Glutamatergic neuron (in vitro differentiated cells): ENCODE measurements at places on chromosomes 1 and 21. TPM values are rescaled to one million over a fixed set of nuclear protein-coding genes. Genes with fewer than 3 reads are reported as not detected.

The MROH9 gene
- not detected for total RNA-seq

DNA sequence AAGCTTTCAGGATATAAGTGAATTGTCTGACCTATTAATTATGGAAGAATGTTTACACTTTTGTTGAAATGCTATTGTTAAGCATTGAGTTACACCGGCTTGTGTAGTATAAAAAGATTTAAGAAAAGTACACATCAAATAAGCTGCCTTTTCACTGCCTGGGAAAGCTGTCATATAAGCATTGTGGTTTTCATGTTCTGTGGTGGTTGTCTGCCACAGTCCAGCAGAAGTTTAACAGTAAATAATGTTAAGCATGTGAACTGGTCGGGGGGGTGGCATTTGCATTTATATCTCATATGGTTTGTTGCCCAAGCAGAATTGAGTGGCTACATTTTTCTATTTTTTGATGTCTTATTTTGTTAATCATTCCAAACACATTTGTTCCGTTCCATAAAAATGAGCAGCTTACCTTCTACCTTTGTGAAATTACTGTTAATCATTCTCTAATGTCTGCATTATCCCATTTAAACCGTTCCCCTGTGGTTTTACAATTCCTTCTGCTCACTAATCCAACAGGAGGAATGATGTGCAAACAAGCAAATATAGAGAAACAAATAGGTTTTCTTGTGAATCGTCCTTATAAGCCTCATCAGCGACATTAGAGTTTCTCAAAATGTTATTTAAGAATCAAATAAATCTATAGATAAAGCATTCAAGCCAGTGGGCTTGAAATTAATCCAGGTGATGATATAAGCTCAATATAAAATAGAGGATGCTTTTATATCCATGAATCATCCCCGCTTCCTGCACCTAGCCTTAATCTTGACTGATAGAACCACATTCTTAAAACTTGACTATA lies 160.8 kb upstream of the SAMSN1 start:
- DNase-seq = no peak

The KCNJ9 gene
- 2.0 TPM for total RNA-seq

GRCh38 chr1:39926343-39926793 lies 24.7 kb upstream of the MYCL start:
- DNase-seq = no peak

GRCh38 chr21:41277846-41278245 lies 38.8 kb upstream of the FAM3B start:
- DNase-seq = no peak

GRCh38 chr1:44819608-44820327 lies 11.4 kb downstream of the BTBD19 start:
- peak; percentile 73 for DNase-seq

DNA sequence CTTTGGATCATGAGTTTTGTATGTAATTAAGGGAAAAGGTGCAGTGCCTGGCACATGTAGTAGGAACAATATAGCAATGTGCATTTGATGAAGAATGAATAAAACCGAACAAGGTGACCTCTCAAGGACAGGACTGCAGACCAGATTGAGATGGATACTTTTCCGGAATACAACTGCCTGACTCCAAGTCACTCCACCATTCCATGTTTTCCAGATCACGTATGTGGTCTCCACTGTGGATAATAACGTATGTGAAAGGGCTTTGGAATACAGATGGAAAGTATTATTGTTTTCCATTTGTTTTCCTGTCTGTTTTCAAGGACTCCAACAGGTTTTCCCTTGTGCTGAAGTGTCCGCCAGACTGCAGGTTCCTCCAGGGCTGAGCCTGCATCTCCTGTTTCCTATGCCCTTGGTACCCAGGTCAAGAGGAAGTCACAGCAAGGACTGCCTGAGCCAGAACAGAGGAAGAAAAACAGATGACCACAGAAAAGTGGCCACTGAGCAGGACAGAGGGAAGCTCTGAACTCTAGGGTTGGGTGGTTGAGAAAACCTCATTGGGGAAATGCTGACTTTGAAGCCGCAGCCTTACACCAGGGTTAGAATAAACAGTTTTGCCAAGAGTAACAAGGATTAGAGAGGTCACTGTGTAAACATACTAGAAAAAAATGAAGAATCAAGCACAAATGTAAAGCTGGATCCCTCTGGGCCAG lies 4.0 kb downstream of the CFAP45 start:
- no peak for DNase-seq

- no peak for DNase-seq
Observed at GRCh38 chr1:199020904-199021303, 382.1 kb downstream of the PTPRC start.

DNA sequence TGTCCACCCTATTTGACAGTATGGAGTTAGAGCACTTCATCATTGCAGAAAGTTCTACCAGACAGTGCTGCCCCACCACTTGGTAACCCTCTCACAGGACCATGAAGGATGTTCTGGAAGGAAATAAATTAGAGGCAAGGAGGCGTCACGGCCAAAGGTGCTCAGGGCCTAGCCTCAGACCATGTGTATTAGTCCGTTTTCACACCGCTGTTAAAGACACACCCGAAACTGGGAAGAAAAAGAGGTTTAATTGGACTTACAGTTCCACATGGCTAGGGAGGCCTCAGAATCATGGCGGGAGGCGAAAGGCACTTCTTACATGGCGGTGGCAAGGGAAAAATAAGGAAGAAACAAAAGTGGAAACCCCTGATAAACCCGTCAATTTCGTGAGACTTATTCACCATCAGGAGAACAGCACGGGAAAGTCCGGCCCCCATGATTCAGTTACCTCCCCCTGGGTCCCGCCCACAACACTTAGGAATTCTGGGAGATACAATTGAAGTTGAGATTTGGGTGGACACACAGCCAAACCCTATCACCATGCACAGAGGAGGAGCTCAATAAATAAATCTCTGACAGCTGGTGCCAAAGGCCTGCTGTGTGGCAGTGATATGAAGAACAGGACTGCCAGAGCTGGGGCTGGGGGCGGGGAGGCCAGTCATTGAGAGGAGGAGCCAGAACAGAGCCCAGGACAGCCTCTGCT lies 75.8 kb downstream of the FHAD1 start:
- DNase-seq = no peak

- DNase-seq = no peak
Observed at GRCh38 chr1:182570611-182570970, 18.5 kb downstream of the RNASEL start.

DNA sequence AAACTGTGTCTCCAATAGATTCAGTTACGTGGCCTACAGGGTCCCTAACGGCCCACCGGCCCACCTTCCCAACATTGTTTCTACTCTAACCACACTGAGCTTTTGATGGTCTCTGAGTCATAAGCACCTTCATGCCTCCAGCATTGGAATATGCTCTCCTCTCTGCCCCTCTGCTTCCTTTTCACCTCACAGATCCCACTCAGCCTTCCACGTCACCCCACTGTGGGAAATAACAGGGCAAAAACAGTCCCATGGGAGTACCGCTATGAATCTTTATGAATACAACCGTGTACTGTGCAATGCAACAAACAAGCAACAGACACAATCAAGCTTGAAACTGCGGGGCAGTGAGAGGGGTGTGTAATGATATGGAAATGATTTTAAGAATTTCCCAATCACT lies 5.3 kb upstream of the SARS1 start:
- no peak for DNase-seq

DNA sequence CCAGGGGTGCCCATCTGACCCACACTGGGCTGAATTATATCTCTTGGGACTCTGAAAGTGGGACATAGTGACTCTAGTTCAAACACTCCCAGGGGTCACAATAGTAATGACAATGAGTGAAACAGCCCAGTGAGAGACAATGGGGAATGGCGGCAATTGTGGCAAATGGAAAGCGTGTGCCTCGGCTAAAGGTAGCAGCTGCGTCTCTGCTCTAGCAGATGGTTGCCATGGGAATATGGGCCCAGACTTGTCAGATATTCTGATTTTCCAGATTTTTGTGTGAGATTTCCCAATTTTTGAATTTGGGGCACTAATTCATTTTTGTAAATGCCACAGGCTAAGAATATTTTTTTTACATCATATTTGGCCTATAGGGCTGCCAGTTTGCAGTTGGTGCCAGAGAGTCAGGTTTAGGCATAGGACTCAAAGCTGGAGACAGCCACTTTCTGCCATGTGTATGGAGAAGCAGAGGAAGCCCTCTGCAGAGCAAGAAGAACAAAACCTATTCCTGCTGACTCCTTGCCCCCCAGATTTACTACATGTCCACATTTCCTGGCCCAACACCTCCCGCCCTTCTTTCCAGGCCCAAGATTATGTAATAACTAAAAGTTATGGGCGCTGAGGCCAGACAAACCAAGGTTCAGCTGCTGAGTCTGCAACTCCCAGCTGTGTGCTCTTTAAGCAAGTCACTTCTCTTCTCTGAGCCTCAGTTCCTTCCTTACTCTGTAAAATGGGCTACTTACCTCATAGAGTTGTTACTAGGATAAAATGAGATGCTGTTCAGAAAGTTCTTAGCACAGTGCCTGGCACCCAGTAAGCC lies 21.6 kb upstream of the PTP4A2 start:
- DNase-seq = no peak

GRCh38 chr1:19645411-19646251 lies 1.5 kb downstream of the NBL1 start:
- peak; percentile 48 for DNase-seq
